Small intestine (tissue), 16 donors: ENCODE measurements at places on chromosomes 16 and 17. TPM values are rescaled to one million over a fixed set of nuclear protein-coding genes. Genes with fewer than 3 reads are reported as not detected.

The SPEM1 gene
- not detected for polyA plus RNA-seq

- DNase-seq, result no peak
Observed at GRCh38 chr17:41048441-41048840, 1.3 kb upstream of the KRTAP2-1 start.

The CTRB1 gene
- 0.04 TPM for polyA plus RNA-seq

- DNase-seq, result no peak
Observed at GRCh38 chr16:78679546-78679945, 580.1 kb downstream of the WWOX start.

DNA sequence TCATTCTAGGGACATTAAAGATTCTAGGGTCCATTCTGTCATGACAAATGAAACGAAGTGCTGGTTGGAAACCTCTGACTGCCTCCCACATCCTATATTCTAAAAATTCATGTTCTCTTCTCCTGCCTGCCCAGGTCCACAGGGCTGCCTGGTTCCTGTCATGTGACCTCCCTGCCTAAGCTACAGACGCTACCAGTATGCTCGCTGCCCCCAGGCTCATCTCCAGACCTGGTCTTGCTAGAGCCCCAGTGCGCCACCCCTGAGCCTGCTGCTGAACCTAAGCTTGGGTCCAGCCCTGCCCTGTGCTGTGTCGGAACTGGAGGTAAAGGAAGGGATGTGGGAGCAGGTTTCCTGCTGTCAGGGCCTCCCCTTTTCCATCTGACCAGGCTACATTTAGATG, 231.6 kb upstream of the CDH5 start:
- DNase-seq, result no peak

The TEX19 gene
- not detected for polyA plus RNA-seq

GRCh38 chr17:55426851-55427586, 5.4 kb upstream of the MMD start:
- no peak for DNase-seq

DNA sequence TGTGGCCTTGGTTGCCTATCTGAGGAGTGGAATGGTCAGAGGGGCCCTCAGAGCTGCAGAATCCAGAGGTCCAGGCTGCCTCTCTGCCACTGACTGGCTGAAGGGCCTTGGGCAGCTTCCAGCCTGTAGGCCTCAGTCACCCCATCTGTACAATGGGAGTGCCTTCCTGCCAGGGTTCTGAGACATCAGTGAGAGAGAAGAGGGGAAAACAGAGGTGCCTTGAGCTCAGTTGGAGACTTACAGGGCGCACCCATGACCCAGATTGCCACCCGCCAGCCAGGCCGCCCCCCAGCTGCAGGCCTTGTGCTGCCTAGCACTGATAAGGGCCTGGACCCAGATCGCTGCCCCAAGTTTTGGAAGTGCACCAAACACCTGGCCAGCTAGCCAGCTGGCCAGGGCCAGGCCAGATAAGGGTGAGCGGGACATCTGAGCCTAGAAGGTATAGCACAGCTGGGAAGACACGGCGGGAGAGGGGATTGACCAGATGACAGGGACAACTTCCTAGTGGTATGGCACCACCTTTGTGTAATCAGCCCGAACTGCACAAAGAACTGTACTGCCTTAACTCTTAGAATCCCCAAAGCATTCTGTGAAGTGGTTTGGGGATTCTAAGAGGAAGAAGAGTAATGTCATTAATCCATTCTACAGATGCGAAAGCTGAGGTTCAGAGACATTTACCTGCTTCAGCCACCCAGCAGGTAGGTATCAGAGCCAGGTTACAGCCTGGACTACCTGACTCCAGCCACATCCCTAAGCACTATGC, 1.4 kb downstream of the SLC4A1 start:
- DNase-seq, result no peak

DNA sequence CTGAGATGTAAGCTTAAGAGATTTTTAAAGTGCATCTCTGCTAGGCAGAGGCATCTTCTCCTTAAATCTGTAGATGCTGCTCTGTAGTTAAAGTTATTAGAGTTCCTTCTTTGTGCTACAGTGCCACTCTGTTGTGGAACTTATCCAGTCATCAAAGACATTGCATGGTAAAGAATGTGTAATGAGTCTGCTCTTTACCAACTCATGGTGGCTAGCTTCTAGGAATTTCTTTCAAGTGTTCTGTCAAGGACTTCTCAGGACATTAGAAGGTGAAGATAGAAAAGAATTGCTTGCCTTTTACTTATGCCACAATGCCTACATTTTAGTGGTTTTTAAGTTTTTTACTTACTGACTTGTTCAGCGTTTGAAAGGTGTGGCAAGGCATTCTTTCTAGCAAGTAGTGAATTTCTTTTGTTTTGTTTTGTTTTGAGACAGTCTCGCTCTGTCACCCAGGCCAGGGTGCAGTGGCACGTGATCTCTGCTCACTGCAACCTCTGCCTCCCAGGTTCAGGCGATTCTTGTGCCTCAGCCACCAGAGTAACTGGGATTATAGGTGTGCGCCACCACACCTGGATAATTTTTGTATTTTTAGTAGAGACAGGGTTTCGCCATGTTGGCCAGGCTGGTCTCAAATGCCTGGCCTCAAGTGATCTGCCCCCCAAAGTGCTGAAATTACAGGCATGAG, 20.3 kb upstream of the ARL2BP start:
- no peak for DNase-seq

- no peak for DNase-seq
Observed at GRCh38 chr17:72386619-72387237, 265.9 kb downstream of the SOX9 start.

DNA sequence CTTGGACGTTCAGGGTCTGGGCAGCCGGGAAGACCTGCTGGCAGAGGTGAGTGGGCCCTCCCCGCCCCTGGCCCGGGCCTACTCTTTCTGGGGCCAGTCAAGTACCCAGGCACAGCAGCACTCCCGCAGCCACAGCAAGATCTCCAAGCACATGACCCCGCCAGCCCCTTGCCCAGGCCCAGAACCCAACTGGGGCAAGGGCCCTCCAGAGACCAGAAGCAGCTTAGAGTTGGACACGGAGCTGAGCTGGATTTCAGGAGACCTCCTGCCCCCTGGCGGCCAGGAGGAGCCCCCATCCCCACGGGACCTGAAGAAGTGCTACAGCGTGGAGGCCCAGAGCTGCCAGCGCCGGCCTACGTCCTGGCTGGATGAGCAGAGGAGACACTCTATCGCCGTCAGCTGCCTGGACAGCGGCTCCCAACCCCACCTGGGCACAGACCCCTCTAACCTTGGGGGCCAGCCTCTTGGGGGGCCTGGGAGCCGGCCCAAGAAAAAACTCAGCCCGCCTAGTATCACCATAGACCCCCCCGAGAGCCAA, 8.6 kb upstream of the ABCC3 start:
- DNase-seq, result peak; percentile 80

GRCh38 chr16:46883353-46883689, 841 bp upstream of the GPT2 start:
- DNase-seq, result no peak
